Astrocyte (in vitro differentiated cells and primary cell): ENCODE measurements at places on chromosomes 4 and X. TPM values are rescaled to one million over a fixed set of nuclear protein-coding genes. Genes with fewer than 3 reads are reported as not detected.
A peak's percentile ranks its signal among the peaks of the same experiment; 100 is the strongest.

Gene MAGEA12
- 0.62 and 0.98 TPM in 2 replicates for total RNA-seq

Gene PRR32
- total RNA-seq: not detected in 2 replicates

Gene ARHGAP36
- total RNA-seq: not detected in 2 replicates

DNA sequence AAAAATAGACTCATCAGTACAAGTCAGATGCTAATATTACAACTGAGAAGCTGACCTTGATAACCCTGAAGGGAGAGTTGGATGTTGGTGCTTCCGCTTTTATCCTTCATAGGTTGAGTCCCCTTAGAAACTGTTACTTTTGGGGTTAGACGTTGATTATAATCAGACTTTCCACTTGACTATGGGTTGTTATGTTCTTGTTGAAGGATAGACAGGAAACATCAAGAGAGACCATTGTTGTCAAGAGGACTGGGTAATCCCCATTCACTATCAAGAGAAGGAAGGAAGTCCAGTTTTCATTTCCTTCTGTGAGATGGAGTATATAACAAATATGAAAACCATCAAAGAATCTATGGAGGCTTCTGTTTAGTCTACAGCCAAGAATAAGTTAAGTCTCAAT, 229.9 kb upstream of the AFF2 start:
- H3K27ac ChIP-seq: no peak overlapping the region
- DNase-seq: no peak
- H3K36me3 ChIP-seq: no peaks in the 10 kb centered on the region
- no peaks in the 10 kb centered on the region for H3K27me3 ChIP-seq

DNA sequence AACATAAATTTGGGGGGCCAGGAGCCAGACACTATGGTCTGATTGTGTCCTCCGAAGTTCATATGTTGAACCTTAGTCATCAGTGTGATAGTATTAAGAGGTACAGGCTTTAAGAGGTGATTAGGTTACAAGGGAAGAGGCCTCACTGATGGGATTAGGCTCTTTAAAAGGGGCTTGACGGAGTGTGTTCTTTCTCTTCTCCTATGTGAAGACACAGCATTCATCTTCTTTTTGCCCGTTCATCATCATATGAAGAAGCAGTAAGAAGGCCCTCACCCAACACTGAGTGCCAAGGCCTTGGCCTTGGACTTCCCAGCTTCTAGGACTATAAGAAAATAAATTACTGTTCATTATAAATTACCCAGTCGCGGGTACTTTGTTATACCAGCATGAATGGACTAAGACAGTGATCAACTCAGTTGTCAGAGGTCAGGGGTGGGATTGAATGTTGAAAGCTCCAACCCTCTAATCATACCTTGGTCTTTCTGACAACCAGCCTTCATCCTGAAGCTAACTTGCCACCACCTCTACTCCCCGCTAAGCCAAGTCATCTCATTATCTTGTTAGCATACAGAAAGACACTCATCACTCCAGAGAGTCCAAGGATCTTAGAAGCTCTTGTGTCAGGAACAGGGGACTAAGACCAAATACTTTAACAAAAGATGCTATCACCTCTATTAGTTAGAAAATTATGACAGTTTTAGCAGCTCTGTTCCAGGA, 543.4 kb upstream of the DIPK2B start:
- H3K27me3 ChIP-seq: no peaks in the 10 kb centered on the region
- H3K27ac ChIP-seq: peak overlapping the region; percentile 2
- no peak overlapping the region for H3K4me3 ChIP-seq
- H3K36me3 ChIP-seq: peaks cover 29% of the 10 kb centered on the region

GRCh38 chrX:26409636-26410035, 193.7 kb downstream of the MAGEB5 start:
- no peaks in the 10 kb centered on the region for H3K4me1 ChIP-seq
- no peak overlapping the region for H3K4me3 ChIP-seq
- no peaks in the 10 kb centered on the region for H3K36me3 ChIP-seq
- no peak for DNase-seq

- no peak overlapping the region for H3K4me3 ChIP-seq
- DNase-seq: peak; percentile 6
- no peaks in the 10 kb centered on the region for H3K27me3 ChIP-seq
Observed at GRCh38 chr4:23782778-23783437, 106.9 kb downstream of the PPARGC1A start.

GRCh38 chr4:87353592-87353991, 30.9 kb upstream of the HSD17B13 start:
- no peaks in the 10 kb centered on the region for H3K27me3 ChIP-seq
- no peak for DNase-seq
- no peak overlapping the region for H3K27ac ChIP-seq
- H3K4me1 ChIP-seq: no peaks in the 10 kb centered on the region
- H3K4me3 ChIP-seq: no peak overlapping the region
- no peaks in the 10 kb centered on the region for H3K36me3 ChIP-seq

GRCh38 chr4:2685541-2685940, 70.6 kb downstream of the TNIP2 start:
- peaks cover 4% of the 10 kb centered on the region for H3K4me1 ChIP-seq
- peak; percentile 18 for DNase-seq
- no peaks in the 10 kb centered on the region for H3K27me3 ChIP-seq
- no peak overlapping the region for H3K4me3 ChIP-seq
- no peak overlapping the region for H3K27ac ChIP-seq
